ENCODE measurements at places on chromosomes 11 and 22. TPM values are rescaled to one million over a fixed set of nuclear protein-coding genes. Genes with fewer than 3 reads are reported as not detected.

The TSGA10IP gene
- total RNA-seq, result not detected

The UQCC3 gene
- 7.7 TPM for total RNA-seq

The MMP8 gene
- not detected for total RNA-seq

The SLC17A6 gene
- total RNA-seq, result not detected

The IRAG1 gene
- total RNA-seq, result 5.2 TPM

The ST14 gene
- total RNA-seq, result 2.1 TPM

The GDPD4 gene
- total RNA-seq, result not detected

The COA4 gene
- 49.9 TPM for total RNA-seq

The EED gene
- 14.5 TPM for total RNA-seq

The CHADL gene
- total RNA-seq, result 25.4 TPM

The OR6A2 gene
- total RNA-seq, result not detected

The SLC3A2 gene
- total RNA-seq, result 36.4 TPM

The RFPL2 gene
- not detected for total RNA-seq

The GRM5 gene
- total RNA-seq, result not detected

The VPREB1 gene
- not detected for total RNA-seq
